ENCODE measurements at places on chromosomes 5 and 9.

- no peak for DNase-seq
Observed at GRCh38 chr5:173735691-173736090, 119.2 kb upstream of the BOD1 start.

DNA sequence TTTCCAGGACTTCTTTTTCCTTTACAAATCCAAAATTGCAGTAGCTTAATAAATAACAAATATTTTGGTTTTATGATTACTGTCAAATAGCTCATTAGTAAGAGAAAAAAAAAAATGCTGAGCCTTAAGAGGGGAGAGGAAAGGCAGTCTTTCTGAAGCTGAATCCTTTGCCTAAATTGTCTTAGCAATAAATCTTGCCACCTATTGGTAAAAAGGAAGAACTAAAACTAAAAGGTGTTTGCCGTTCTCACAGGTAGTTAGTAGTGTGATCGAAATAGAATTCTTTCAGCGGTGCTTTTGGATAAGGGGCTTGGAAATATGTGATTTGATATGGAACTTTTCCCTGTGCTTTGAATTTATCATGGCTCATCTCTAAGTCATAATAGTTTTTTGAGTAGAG lies 31.2 kb downstream of the PIK3R1 start:
- DNase-seq = no peak

DNA sequence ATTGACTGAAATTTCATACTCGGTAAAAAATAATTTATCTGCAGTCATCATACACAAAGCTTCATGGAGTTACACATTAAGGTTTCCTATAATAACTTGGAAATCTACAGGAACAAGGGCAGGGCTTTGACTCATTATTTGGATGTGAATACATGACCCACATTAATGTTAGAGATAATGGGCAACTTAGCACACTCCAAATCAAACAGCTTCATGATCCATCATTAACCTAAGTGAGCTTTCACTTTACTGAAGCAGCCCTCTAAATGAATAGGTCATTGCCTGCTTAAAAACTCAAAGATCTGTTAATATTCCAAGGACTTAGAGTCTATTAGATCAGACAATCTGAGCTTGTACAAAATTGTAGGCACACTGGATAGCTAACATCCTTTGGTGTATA lies 9.0 kb downstream of the CDH12 start:
- DNase-seq = no peak

DNA sequence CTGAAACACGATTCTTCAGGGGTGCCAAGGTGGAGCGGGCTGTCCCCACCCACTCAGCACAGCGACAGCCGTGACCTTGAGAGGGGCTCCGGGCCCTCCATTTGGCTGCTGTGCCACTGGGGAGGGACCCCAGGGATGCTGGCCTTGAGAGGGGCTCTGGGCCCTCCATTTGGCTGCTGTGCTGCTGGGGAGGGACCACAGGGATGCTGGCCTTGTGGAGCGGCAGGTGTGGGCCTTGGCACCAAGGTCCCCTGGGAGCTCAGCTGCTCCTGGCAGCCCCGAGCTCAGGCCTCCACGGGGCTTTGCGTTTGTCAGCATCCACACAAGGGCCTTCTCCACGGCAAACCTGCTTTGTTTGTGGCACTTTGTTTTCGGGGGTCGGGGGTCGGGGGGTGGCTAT lies 137.6 kb upstream of the LPCAT1 start:
- DNase-seq = no peak

- no peak for DNase-seq
Observed at GRCh38 chr5:83844449-83845068, 123.9 kb upstream of the HAPLN1 start.
